CD8-positive, alpha-beta T cell (primary cell): ENCODE measurements at places on chromosomes 4 and X.

DNA sequence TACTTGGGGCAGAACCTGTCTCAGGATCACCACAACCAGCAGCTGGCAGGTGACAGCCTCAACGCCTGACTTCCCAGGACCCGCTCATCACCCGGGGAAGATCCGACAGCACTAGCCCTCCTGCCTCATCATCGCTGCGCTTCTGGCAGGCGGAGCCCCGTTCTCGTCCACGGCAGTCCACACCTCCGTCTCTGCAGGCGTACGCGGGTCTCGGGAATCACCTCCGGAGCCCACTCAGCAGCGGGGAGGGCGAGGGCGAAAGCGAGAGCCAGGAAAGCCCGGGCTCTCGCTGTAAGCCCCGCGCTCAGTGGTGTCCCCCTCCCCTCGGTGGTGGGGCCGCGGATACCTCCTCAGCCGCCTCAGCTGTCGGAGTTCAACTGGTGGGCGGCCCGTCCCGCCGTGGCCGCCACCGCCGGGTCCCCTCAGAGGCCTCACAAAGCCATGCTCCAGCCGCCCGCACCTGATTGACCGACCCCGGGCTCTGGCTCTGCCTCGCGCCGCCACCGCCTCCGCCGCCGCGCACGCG, 518 bp upstream of the CNKSR2 start:
- no peak for DNase-seq

DNA sequence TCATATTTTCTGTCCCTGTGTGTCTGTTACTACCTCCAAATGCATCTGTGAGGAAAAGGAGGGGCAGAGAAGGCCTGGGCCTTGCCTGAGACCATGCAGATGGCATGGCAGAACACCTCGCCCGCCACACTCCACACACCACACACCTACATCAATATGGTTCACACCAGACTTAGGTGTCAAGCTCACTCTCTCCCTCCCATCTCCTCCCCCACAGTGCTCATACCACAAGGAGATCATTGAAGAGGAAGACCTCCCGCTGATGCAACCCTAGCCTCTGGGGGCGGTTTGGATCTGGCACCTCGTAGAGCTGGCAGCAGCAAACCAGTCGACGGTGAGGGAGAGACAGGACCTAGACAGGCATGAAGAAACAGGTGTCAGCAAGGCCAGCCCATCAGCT, 16.6 kb upstream of the KDM5C start:
- no peak for DNase-seq

DNA sequence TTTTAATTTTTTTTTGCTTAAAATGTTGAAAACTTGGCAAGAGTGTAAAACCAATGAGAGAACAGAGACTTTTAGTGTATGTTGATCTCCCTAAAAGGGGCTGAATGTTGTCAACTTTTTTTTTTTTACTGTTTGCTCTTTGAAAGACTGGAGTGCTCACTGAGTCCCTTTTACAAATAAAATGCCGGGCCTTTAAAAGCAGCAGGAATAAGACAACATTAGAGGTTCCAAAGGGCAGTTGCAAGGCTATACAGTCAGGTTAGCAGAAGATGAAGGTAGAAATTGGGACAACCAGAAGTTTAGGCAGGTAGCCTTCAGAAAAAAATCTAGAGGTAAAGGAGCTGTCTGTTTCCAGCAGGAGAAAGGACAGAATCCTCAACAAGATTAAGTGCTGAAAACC, 132.5 kb upstream of the HTR2C start:
- DNase-seq: no peak

- DNase-seq: no peak
Measured at GRCh38 chr4:137408527-137409177, 123.6 kb downstream of the PCDH18 start.

- DNase-seq: no peak
Measured at GRCh38 chr4:1960170-1960825, 48.5 kb downstream of the NELFA start.

GRCh38 chr4:26030260-26030667, 116.2 kb downstream of the SMIM20 start:
- DNase-seq: no peak

DNA sequence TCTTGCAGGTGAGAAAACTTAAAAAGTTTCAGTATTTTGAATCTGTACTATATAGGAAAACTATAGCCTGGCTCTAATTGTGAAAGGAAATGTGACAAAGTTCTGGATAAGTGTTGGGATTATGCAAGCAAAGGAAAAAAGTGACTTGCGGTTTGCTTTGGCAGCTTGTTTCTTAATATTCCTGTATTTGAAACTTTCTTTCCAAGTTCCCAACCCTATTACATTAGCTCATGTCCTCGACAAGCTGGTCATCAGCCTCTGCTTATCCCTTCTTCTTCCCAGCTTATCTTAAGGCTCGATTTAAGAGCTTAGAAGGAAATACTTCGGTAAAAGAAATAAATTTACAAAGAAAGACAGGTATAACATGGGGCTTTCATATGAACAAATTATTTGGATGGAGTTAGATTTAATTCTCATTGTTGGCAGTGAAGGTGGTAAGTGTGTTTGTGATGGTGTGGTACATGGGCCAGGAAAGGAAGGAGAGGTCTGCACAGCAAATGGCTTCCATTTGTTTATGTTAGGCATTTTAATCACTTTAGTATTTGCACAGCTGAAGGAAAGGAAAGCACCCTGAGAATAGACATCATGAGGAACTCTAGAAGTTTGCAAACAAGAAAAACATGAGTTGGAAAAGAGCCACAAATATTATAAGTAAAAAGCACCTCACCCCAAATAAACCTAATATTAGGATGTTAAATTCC, 5.1 kb upstream of the MYOZ2 start:
- DNase-seq: no peak

- DNase-seq: no peak
Measured at GRCh38 chr4:155187989-155188388, 20.4 kb upstream of the NPY2R start.

- DNase-seq: no peak
Measured at GRCh38 chr4:179095585-179096221, 1653.5 kb upstream of the AGA start.

GRCh38 chrX:87961471-87961870, 443.9 kb downstream of the KLHL4 start:
- no peak for DNase-seq

GRCh38 chr4:165803005-165803404, 70.0 kb upstream of the TLL1 start:
- DNase-seq: no peak

- no peak for DNase-seq
Measured at GRCh38 chr4:149997881-149998421, 80.3 kb upstream of the DCLK2 start.

- no peak for DNase-seq
Measured at GRCh38 chr4:78441756-78442155, 109.8 kb upstream of the ANXA3 start.
